Effector memory CD8-positive, alpha-beta T cell (primary cell): ENCODE measurements at places on chromosomes 2 and 18.

- no peaks in the 10 kb centered on the region for H3K27me3 ChIP-seq
- H3K36me3 ChIP-seq, result no peaks in the 10 kb centered on the region
- H3K4me3 ChIP-seq, result no peak overlapping the region
- H3K4me1 ChIP-seq, result no peaks in the 10 kb centered on the region
- H3K27ac ChIP-seq, result no peak overlapping the region
These were observed 218.1 kb upstream of the VWC2L start for GRCh38 chr2:214192711-214193110.

DNA sequence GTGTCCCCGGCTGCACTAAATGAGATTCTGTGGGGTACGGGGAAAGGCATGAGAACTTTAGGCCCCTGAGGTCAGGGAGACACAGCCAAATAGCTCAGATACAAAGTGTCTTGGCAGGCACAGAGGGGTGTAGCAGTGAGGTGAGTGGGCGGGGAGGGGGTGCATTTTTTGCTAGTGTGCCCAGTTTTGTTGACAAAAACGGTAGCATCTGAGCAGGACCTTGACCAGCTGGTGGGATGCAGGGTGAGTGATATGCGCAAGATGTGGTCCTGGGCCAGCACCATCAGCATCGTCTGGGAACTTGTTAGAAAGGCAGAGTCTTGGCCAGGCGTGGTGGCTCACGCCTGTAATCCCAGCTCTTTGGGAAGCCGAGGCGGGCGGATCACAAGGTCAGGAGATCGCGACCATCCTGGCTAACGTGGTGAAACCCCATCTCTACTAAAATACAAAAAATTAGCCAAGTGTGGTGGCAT lies 127.3 kb upstream of the LGALSL start:
- H3K27ac ChIP-seq, result peak overlapping the region; percentile 78
- no peaks in the 10 kb centered on the region for H3K27me3 ChIP-seq
- peak overlapping the region; percentile 85 for H3K4me3 ChIP-seq
- DNase-seq, result no peak

GRCh38 chr2:168536925-168537466 lies 80.9 kb downstream of the CERS6 start:
- DNase-seq, result no peak
- H3K27me3 ChIP-seq, result no peaks in the 10 kb centered on the region
- no peaks in the 10 kb centered on the region for H3K4me1 ChIP-seq
- H3K4me3 ChIP-seq, result no peak overlapping the region
- H3K36me3 ChIP-seq, result no peaks in the 10 kb centered on the region
- no peak overlapping the region for H3K27ac ChIP-seq

DNA sequence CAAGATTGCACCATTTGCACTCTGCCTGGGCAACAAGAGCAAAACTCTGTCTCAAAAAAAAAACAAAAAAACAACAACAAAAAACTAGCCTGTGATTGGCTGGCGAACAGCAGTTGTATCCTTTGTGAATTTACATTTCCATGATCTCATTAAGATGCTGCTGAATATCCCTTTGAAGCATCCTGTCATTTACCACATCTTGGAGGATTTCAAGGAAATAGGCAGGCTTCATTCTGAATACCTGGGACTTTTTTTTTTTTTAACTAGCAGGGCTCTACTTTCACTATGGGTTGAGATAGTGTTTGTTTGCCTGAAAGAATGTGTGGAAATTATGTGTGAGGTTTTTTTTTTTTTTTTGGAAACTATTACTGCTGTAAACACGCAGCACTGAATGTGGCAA lies 49.6 kb upstream of the RPL31 start:
- H3K4me3 ChIP-seq, result no peak overlapping the region
- DNase-seq, result no peak
- H3K27me3 ChIP-seq, result peaks cover 28% of the 10 kb centered on the region

GRCh38 chr18:13178197-13178596 lies 40.4 kb upstream of the LDLRAD4 start:
- peak overlapping the region; percentile 41 for H3K27ac ChIP-seq
- H3K36me3 ChIP-seq, result peaks cover 7% of the 10 kb centered on the region
- DNase-seq, result no peak
- peak overlapping the region; percentile 90 for H3K4me3 ChIP-seq

- DNase-seq, result no peak
- no peaks in the 10 kb centered on the region for H3K36me3 ChIP-seq
- H3K4me3 ChIP-seq, result no peak overlapping the region
- H3K27ac ChIP-seq, result no peak overlapping the region
These were observed 93.4 kb upstream of the THOC1 start for GRCh38 chr18:361100-361732.

DNA sequence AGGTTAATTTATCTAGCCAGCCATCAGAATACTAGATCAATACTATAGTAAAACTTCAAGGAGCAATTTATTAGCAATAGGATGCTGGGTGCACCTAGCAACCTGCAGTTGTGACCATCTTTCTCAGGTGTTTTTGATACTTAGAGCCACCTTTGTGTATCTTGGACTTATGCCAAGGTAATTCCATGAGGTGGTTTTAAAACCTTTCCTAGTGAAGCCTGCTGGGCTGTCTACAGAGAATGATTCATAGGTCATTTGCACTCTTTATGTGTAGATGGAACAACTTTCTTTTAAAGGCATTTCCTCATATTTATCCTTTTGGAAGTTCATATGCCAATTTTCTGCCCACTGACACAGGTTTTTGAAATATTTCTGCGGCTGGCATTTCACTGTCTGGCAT lies 1030.1 kb upstream of the POU3F3 start:
- no peaks in the 10 kb centered on the region for H3K36me3 ChIP-seq
- H3K27me3 ChIP-seq, result no peaks in the 10 kb centered on the region
- H3K4me3 ChIP-seq, result no peak overlapping the region

GRCh38 chr2:117738991-117739839 lies 75.3 kb upstream of the DDX18 start:
- no peak overlapping the region for H3K4me3 ChIP-seq
- H3K36me3 ChIP-seq, result no peaks in the 10 kb centered on the region
- H3K27me3 ChIP-seq, result no peaks in the 10 kb centered on the region
- H3K27ac ChIP-seq, result no peak overlapping the region
- no peak for DNase-seq

DNA sequence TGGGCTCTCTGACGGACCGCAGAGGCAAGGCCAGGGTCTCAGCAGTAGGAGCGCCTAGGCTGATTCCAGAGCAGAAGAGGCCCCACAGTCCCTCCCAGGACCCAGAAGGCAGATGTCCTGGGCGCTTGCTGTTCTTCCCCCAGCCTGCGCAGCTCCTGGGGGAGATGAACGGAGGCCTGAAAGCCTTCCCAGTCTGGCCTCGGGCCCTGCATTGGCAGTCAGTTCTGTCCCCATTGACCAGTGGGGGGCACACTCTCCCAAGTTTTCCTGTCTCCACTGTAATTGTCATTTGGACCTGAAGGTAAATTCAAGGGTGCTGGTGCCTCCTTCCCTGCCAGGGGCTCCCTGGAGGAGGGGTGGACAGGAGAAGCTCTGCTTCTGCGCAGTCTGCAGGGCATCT lies 345.7 kb downstream of the CYP26B1 start:
- no peak overlapping the region for H3K4me3 ChIP-seq
- DNase-seq, result no peak
- H3K36me3 ChIP-seq, result no peaks in the 10 kb centered on the region
- no peaks in the 10 kb centered on the region for H3K27me3 ChIP-seq
- no peaks in the 10 kb centered on the region for H3K4me1 ChIP-seq

DNA sequence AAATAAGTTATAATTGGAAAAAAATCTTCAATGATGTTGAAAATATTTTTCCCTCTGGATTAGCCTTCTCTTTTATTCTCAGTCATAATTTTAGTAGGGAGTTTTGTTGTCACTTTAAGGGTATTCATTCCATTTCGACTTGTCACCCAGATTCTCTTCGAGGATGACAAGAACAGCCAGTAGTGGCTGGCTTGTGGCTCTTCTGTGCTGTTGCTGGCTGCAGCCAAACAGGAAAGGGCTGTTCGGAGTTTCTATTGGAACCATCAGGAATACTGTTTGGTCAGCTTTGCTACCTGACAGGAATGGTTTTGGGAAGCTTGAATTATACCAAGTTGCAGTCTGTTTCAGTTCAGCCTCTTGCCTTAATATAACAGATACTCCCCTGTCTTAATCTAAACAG lies 41.6 kb downstream of the MGAT5 start:
- no peak for DNase-seq
- no peaks in the 10 kb centered on the region for H3K27me3 ChIP-seq
- H3K4me3 ChIP-seq, result no peak overlapping the region
- H3K36me3 ChIP-seq, result no peaks in the 10 kb centered on the region
- no peak overlapping the region for H3K27ac ChIP-seq

- peak overlapping the region; percentile 30 for H3K27ac ChIP-seq
- H3K4me1 ChIP-seq, result peaks cover 10% of the 10 kb centered on the region
These were observed 89.6 kb downstream of the ACAA2 start for GRCh38 chr18:49723648-49724180.

DNA sequence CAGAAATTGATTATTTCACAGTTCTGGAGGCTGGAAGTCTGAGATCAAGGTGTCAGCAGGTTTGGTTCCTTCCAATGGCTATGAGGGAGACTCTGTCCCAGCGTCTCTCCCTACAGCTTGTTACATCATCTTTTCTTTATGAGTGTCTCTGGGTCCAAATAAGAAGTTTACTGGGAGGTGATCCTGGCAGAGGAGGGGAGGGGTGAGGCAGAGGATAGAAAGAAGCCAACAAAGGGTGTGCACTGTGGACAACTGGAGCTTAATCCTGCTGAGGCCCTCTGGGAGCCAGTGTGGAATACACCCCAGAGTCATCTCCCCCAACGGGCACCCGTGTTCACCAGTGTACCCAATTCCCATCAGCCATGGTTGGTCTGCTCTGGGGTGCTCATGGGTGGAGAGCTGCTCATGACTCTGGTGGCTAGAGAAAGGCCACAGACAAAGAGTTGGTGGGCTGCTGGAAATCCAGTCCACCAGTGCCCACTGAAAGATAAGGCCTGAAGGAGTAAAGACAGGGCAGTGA lies 57.5 kb upstream of the CTLA4 start:
- H3K27me3 ChIP-seq, result no peaks in the 10 kb centered on the region
- peak overlapping the region; percentile 49 for H3K27ac ChIP-seq
- H3K4me3 ChIP-seq, result no peak overlapping the region
- no peak for DNase-seq
- peaks cover 36% of the 10 kb centered on the region for H3K4me1 ChIP-seq

DNA sequence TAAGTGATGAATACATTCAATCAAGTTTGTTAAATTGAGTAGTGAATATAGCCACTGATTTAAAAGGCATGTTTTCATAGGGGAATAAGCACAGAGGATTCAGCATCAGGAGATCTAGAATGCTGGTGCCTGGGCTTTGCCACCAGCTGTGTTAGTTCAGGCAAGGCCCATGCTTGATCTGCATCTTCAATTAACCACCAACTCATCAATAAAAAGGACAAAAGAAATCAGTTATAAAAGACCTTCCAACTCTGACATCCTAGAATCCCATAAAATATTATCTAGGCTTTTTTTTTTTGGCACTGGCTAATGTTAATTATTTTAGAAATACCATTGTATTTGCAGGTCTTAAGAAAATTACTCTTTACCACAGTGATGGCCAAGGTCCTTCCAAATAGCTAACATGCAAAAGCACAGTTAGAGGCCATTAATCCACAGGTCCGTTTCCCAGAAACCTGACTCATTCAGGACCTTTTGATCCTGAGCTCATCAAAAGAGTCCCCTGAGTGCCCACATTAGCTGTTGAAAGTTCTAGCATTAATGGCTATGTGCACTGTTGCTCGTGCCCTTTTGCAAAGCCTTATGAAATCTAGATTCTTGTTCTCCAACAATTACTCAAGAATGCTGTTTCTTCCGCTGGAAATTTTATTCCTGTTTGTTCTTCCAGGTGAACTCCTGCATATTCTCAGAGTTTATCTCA lies 170.0 kb downstream of the CYRIA start:
- H3K27ac ChIP-seq, result no peak overlapping the region
- H3K36me3 ChIP-seq, result no peaks in the 10 kb centered on the region

DNA sequence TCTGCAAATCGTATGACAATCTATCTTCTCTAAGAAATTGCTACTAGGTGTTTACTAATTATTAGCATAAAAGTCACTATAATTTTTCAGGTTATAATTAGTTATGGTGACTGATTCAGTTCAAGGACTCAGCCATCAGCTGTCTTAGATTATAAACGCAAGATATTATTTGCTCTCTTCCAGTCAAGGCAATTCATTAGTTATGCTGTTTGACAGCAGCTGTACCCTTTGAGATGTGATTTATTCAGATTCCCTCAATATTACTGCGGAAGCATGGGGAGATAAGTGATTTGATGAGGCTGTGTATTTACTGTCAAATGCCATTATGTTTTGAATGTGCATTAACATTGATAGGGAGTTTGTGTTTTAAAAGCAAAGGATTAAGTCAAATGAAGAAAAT lies 558.9 kb upstream of the FSIP2 start:
- DNase-seq, result no peak
- no peaks in the 10 kb centered on the region for H3K27me3 ChIP-seq
- H3K4me1 ChIP-seq, result no peaks in the 10 kb centered on the region
- H3K4me3 ChIP-seq, result no peak overlapping the region

GRCh38 chr2:159152128-159152778 lies 134.2 kb downstream of the WDSUB1 start:
- no peaks in the 10 kb centered on the region for H3K36me3 ChIP-seq
- peaks cover 7% of the 10 kb centered on the region for H3K4me1 ChIP-seq
- no peak for DNase-seq
- no peak overlapping the region for H3K4me3 ChIP-seq
- no peak overlapping the region for H3K27ac ChIP-seq
- peaks cover 6% of the 10 kb centered on the region for H3K27me3 ChIP-seq

GRCh38 chr2:63614983-63615945 lies 26.5 kb downstream of the MDH1 start:
- no peaks in the 10 kb centered on the region for H3K4me1 ChIP-seq
- no peak overlapping the region for H3K27ac ChIP-seq
- no peaks in the 10 kb centered on the region for H3K36me3 ChIP-seq
- no peak overlapping the region for H3K4me3 ChIP-seq

DNA sequence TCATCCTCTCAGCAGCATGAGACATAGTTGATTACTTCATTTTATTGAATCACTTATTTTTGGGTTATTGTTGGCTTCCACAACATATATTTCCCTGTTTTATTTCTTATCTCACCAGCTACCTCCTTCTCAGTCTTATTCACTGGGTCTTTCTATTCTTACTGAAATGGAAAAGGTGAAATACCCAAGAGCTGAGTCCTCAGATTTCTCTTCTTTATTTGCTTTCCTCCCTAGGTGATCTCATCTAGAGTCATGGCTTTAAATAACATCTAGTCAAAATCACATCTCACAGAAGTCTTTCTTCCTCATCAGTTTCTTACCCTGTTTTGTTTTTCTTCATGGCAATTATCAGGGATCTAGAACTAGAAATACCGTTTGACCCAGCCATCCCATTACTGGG lies 105.0 kb upstream of the RBBP8 start:
- H3K4me3 ChIP-seq, result no peak overlapping the region
- peaks cover 49% of the 10 kb centered on the region for H3K27me3 ChIP-seq
- DNase-seq, result no peak
- H3K36me3 ChIP-seq, result no peaks in the 10 kb centered on the region
- no peaks in the 10 kb centered on the region for H3K4me1 ChIP-seq

- H3K36me3 ChIP-seq, result no peaks in the 10 kb centered on the region
- peak overlapping the region; percentile 71 for H3K4me3 ChIP-seq
- peaks cover 13% of the 10 kb centered on the region for H3K4me1 ChIP-seq
- H3K27ac ChIP-seq, result peak overlapping the region; percentile 88
These were observed 18.9 kb upstream of the WDR33 start for GRCh38 chr2:127829845-127830246.

GRCh38 chr2:7132753-7133152 lies 215.5 kb downstream of the RNF144A start:
- no peak overlapping the region for H3K27ac ChIP-seq
- no peaks in the 10 kb centered on the region for H3K27me3 ChIP-seq

GRCh38 chr2:111656894-111657293 lies 227.1 kb downstream of the ANAPC1 start:
- no peak overlapping the region for H3K27ac ChIP-seq
- no peak for DNase-seq
- no peaks in the 10 kb centered on the region for H3K4me1 ChIP-seq

GRCh38 chr2:195343942-195344530 lies 313.0 kb upstream of the SLC39A10 start:
- H3K27ac ChIP-seq, result no peak overlapping the region
- no peak for DNase-seq
- H3K4me1 ChIP-seq, result no peaks in the 10 kb centered on the region
